Stimulated activated CD4-positive, alpha-beta T cell treated with anti-CD3 and anti-CD28 coated beads, Interleukin-1b, Interleukin-23, amount 100 ng/mL, for 1 hour (primary cell): ENCODE measurements at places on chromosomes 5 and 9.

DNA sequence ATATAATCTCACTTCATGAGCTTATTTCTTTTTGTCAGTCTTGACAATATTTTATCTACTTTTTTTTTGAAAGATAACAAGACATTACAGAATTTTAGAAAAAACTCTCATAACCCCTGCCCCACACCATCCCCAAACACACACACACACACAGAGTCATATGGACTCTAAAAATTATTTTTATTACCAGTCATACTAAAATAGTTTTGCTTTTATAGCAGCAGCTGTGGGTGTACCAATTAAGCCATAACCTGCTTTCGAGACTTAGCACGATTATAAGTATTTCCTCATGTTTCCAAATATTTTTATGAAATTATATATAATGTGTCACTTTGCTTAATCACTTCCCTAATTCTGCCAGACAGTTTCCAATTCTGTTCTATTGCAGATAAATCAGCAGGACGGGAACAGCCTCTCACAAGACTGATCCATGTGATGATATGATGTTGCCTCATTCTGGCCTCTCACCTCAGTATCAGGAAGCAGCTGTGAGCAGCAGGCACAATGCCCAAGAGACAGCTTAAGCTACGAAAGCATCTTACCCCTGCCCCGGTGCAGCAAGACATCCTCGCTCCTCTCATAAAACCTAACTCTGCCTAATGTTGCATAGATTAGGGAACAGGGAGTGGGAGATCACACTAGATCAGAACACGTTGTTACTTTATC is 7.0 kb downstream of the PDCL start:
- no peak for DNase-seq

DNA sequence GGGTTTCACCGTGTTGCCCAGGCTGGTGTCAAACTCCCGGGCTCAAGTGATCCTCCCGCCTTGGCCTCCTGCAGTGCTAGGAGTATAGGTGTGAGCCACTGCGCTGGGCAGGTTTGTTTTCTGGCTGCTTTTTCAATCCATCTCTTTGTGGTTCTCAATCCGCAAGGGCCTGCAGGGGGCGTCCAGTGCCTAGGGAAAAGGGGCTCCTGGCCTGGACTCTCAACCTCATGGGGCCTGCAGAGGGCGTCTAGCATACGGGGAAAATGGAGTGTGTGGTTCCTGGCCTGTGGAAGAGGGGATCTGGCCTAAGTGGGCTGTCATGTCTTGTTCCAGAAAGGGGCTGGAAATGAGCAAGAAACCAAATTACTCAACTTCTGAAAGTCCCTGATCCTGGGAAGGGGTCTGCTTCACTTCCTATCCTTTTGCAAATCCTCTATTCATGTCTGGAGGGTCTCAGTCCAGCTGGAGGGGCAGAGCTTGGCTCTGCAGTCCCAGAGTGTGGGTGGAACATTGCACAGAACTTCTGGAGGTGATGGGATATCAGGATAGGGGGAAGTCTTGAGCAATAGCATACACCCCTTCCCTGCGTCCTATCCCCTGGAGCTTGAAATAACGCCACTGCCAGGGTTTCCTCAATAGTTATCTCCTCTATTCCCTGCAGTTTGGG is 12.7 kb upstream of the CCL27 start:
- no peak for DNase-seq

- DNase-seq = no peak
These were observed 356.9 kb downstream of the NFIB start for GRCh38 chr9:13957089-13957488.

- DNase-seq = no peak
These were observed 83.3 kb downstream of the EGFLAM start for GRCh38 chr5:38341641-38342040.

DNA sequence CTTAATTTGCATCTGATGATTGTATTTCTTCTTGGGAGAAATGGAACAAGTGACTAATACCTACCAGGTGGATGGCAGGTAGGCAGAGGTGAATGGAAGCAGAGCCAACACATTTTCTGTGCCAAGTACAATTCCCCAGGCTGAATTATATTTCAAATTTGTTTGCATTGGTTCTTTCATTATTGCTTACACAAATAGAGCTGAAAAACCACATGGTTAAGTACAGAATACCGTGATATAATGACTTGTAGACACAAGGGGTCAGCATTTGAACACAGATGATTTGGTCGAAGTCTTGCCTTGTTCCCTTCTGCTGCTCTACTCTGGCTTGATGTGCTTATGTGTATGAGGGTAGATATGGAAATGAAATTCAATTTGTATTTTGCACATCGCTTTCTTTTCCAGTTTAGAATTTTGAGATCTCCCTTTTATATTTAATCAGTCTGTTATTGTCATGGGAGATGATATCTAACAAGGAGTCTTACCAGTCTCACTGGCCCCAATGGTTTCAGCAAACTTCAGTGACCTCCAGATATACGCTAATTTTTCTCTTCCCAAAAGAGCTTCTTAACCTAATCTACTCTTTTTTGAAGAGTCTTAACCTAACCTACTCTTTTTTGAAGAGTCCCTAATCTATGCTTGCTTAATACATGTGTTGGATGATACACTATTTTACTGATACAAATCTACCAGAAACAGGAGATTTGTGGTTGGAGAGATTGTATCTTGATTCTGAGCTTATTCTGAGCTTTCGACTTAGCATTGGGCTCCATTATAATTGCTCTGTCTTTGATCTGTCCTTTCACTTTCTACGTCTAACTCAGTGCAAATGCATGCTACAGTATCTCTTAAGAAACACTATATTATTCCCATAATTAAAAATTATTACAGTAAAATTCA is 88.1 kb downstream of the PCSK1 start:
- DNase-seq = no peak

- no peak for DNase-seq
These were observed 49.9 kb upstream of the OTULINL start for GRCh38 chr5:14531668-14532067.

DNA sequence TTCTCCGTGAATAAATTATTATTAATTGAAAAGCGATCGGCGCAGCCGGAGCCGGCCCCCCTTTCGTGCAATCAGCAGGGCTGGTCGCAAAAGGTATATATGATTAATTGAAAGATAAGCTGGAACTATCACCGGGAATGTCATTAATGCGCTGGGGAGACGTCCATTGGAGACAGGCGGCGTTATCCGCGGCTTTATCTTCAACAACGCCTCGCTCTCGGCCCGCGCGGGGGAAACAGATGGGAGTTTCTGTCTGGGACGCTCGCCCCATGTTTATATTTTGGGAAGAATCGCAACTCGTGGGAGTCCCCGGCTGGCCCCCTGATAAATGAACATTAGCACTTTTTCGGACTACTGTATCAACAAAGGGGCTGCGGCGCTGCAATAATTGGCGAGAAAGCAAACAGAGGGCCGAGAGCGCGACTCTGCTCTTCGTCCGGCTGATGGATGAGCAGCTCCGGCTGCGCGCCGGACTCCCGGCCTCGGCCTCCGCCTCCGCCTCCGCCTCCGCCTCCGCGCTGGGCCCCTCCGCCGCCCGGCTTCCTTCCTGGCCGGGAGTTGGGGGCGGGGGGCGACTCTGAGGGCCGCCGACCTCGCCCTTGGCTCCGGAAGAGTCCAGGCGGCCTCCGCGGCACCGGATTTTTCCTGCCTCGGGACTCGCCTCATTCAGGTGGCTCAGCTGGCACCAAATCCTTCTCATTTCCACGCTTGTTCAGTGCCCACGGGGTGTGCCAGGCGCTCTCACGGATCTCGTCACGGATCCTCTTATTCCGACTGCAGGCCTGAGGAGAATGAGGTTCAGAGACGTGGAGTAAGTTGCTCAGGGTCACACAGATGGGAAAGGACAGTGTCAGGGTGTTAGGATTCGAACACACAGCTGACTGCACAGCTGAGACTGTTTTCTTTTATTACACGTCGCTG is 3.6 kb upstream of the NKX2-5 start:
- no peak for DNase-seq

DNA sequence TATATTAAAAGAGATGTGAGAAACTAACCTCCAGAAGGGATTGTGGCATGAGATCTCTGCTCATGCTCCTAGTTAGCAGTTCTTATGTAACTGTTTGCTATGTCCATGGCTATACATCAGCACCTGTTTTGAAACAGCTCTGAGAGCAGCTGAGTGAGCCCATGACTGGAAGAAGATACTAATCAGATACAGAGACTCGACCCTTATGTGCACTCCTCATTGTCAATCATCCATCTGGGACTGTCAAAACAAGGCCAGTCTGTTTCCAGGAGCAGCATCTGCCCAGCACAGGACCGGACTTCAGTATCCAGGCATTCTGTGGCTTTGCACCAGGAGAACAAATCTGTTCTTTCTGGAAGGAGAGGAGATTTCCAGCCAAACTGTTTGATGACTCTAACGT is 77.7 kb downstream of the EFNA5 start:
- no peak for DNase-seq

- DNase-seq = no peak
These were observed 11.5 kb downstream of the SARDH start for GRCh38 chr9:133726401-133727276.

DNA sequence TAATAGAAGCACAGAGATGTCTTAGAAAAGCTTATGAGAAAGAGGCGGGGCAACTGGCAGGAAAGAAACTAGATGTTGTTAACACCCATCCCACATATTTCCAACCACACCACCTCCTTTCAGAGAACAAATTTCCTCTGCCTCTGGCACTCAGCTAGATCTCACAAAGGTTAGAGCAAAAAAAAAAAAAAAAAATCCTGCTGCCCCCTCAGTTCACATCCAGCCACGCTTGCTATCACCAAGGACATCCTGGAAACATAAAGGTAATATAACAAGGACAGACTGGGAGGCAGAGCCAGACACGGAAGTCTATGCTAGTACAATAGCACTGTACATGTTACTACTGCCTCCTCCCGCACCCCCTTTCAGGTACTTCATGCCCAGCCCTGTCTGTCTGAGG is 238.0 kb upstream of the PTGER4 start:
- DNase-seq = no peak

GRCh38 chr5:59185757-59186385 is 603.0 kb downstream of the RAB3C start:
- no peak for DNase-seq

DNA sequence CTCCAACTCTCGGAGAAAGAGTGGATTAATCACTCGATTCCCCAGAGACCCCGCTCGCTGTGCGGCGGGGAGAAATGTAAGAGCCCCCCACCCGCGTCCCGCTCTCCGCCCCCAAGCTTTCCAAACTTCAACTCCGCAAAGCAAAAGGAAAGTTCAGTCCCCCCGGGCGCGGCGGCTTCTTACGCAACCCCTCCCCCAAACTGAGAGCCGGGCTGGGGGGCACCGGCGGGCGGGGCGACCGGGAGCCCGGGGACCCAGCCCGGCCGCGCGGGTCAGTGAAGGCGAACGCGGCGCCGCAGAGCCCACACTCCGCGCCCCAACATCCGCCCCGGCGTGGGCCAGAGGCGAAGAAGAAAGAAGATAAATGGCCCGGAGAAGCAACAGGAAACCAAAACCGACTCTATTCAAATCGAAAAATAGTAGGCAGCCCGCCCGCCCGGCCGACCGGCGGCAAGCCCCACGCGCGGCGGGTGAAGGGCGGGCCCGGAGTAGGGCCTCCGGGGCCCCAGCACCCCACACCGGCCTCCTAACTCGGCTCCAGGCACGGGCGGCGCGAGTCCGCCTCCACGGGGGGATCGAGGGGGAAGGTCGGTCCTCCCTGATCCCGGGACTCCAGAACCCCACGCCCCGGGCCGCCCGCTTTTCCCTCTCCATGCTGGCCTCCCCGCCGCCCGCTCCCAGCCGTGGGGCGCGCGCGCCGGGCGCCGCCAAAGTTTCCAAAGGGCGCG is 720 bp downstream of the NOTCH1 start:
- DNase-seq = no peak

DNA sequence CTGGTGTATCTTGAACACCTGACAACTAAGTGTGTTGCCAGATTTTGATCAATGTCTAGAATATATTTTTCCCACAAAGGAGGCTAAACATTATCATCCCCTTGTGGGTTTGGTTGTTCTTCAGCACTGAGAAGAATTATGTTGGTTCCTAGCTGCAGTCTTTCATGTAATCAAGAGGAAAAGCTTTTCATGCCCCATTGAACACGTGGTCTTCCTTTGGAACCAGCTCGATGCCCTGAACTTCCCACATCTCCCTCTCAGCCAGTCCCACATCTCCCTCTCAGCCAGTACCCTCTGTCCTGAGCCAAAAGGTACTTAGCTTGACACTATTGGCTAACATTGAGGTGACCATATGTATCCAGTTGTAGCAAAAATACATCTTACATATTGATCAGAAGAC is 36.7 kb upstream of the ZSWIM6 start:
- DNase-seq = no peak

GRCh38 chr5:152551061-152551460 is 146.0 kb upstream of the NMUR2 start:
- no peak for DNase-seq

- no peak for DNase-seq
These were observed 185.3 kb downstream of the CDH18 start for GRCh38 chr5:19802686-19803085.

GRCh38 chr5:165334201-165334600 is 1828.8 kb downstream of the MAT2B start:
- no peak for DNase-seq

GRCh38 chr9:83423815-83424707 is 114.1 kb downstream of the FRMD3 start:
- DNase-seq = no peak

DNA sequence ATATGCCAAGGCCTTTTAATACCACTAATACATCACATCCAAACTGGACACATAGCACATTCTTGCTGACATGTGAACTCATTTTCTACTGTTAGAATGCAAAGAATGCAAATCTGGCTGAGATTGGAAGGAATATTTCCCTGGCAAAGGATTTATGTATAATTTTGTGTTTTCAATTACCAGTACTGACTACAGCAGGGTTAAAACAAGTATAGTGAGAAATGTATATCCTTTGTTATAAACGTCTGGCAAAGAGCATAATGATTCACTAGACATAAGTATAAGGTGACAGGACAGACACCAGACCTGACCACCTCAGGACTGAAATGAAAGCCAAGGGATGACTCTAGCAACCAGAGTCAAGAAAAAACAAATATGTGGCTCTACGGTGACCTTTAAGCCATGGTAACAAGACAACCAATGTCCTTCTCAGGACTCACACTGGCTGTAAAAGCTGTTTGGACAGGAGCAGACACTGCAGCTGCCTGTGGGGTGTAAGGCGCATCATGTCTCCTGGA is 95.0 kb downstream of the MRPS27 start:
- DNase-seq = no peak

DNA sequence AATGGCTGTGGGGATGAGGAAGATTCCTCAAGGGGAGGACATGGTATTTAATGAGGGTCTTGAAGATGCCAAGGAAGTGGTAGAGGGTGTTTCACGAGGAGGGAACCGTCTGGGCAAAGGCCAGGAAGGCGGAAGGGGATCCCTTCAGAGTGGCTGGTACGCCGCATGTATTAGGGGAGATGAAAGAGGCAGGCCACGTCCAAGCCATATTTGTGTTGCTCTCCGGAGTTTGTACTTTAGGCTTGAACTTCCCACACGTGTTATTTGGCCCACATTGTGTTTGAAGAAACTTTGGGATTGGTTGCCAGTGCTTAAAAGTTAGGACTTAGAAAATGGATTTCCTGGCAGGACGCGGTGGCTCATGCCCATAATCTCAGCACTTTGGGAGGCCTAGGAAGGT is 1.2 kb downstream of the FXN start:
- no peak for DNase-seq

GRCh38 chr5:35856765-35857351 is at the start of gene IL7R:
IL7R (plus strand) TSS chr5:35856891; CDS start chr5:35856978, 87 bp downstream.
- no peak for DNase-seq
